Bronchial epithelial cell (primary cell): ENCODE measurements at places on chromosomes 4 and X. TPM values are rescaled to one million over a fixed set of nuclear protein-coding genes. Genes with fewer than 3 reads are reported as not detected.

Gene TEX13D
- not detected in 2 replicates for total RNA-seq

Gene MAGEB10
- total RNA-seq = not detected in 2 replicates

Gene TKTL2
- total RNA-seq = under 0.01 TPM in 1 of 2 replicates, not detected in the other

Gene FDCSP
- total RNA-seq = not detected in 2 replicates

Gene ADH1A
- not detected in 2 replicates for total RNA-seq

DNA sequence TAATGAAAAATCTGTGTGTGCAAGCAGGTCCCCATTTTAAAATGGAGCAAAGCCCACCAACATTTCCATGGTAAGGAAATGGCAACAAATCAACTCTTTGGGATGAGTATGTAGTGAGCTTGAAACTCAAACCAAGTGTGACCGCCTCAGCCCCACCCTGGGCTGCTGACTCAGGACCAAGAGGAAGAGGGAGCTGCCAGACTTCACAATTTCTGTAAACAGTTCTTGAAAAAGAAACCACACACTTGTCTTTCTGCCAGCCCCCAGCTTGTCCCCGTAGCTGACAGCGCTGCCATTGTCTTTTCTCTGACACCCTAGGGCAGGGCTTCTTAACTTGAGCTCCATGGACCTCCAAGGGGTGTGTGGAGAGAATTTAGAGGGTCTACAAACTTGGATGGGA is 10.3 kb downstream of the RTL5 start:
- peak; percentile 54 for DNase-seq

DNA sequence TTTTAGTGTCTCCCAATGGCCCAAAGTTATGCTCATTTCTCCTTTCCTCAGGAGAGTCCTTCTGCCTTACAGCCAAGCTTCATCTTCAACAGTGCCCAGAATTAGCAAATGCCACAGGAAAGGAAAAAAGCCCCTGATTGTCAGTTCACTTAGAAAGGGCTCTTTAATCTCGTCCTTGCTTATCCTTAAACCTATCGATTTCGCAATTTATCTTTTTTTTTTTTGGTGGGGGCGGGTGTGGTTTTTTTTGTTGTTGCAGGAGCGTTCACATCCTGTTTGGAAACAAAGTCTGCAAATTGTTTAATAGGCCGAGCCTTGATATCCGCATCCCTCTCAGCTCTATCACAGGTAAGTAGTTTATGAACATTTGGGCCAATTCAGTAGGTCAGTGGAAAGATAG is 20.2 kb downstream of the TRPC5OS start:
- no peak for DNase-seq

- DNase-seq = peak; percentile 46
These were observed 47.0 kb upstream of the SCOC start for GRCh38 chr4:140326395-140326993.

DNA sequence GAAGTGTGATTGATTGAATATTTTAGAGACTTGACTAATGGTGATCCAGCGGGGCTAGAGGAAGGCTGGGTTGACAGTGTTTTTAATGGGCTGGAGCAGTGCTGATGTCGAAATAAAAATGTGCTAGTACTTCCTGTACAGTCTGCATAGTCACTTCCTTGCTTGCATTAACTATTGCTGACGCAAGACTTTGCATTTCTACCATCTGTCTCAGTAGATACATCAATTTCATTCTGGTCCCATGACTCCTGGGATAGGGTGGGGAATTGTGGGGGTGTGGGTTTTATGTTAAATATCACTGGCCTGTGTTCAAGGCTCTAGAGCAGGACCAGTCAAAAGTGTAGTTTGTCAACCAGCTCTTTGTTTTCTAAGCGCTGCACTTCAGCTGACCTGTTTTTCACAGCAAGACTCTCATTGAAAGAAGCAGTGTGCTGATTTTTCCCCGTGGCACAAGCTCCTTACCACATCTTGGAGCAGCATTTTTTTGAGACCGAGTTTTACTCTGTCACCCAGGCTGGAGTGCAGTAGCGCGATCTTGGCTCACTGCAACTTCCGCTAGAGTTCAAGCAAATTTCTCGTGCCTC is 35.2 kb upstream of the PHEX start:
- DNase-seq = peak; percentile 52

DNA sequence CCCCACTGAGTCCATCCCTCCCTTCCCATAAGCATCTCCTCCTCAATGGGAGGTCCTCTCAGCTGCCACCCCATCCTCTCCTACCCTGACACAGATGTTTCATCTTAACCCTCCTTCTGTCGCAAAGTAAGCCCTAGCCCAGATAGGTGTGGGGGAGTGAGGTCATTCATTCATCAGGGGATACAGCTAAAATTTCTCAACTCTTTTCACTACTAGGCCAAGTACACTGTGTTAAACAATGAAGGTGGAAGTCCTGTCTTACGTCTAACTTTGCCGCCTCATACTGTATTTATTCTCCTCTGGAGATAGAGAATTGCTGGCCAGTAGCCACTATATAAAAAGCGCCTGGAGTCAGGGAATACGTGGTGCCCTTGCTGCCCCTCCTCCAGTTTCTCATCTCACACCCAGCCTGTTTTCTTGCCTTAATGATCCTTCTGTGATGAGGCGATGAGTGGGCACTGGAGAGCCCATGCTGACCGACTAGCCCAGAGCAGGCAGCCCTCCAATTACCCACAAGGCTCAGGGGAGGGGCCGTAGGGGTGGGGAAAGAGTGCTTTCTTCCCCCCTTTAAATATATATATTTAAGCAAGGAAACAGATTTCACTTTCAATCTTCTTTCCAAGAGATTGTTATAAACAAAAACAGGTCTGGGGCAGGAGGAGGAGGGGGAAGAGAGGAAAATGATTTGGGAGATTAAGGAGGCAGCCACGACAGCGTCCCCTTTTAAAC is 149.5 kb downstream of the PJA1 start:
- no peak for DNase-seq

- no peak for DNase-seq
These were observed 30.6 kb downstream of the TRIM61 start for GRCh38 chr4:164946810-164947209.

GRCh38 chr4:79182209-79182608 is 143.7 kb downstream of the NAA11 start:
- DNase-seq = no peak
